ENCODE measurements at places on chromosomes 13 and 19. TPM values are rescaled to one million over a fixed set of nuclear protein-coding genes. Genes with fewer than 3 reads are reported as not detected.
A peak's percentile ranks its signal among the peaks of the same experiment; 100 is the strongest.

- DNase-seq = peak; percentile 3
Measured at GRCh38 chr19:36719687-36720556, 32.5 kb downstream of the ZNF567 start.

DNA sequence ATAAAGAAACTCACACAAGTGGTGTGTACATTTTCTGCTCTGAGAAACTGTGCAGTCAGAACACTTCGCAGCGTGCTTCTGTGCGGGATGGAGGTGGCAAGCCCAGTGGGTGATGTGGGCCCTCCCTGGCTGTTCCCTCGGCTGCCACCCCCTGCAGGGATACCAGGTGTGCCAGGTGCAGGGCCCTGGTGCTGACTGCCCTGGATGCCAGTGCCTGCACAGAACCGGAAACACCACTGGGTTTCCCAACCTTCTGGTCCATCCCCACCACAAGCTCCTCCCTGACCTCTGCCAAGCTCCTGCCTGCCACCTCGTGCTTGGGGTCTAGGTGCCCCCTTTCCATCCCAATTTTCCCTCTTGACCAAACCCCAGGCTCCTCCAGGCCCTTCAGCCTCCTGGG, 81.9 kb upstream of the MCF2L start:
- DNase-seq = no peak

- DNase-seq = peak; percentile 75
Measured at GRCh38 chr13:34153428-34154180, 335.7 kb downstream of the RFC3 start.

GRCh38 chr19:1944088-1944915, 3.3 kb downstream of the CSNK1G2 start:
- no peak for DNase-seq

ZNF497 gene
- 2.4 TPM for total RNA-seq

NCCRP1 gene
- total RNA-seq = not detected

C5AR1 gene
- total RNA-seq = not detected

CACNA1A gene
- 3.4 TPM for total RNA-seq

TNNT1 gene
- 467 TPM for total RNA-seq
